ENCODE measurements at places on chromosomes 12 and 14.

DNA sequence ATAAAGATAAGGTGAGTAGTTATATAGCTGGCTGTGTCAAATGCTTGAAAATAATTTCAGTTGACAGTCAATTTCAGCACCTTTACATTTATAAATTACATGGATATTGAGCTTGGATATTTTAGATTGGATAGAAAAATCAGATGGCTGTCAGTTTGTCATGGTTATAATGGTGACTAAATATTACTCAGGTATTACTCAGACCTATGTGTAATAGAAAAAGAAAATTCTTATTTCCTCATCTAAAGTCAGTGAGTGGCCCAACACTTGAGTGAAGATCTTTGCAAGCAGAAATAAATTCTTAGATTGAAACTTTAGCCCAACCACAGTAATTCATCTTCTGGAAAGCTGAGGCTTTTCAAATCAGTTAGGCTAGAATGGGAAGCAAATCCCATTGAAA, 354.4 kb downstream of the NAV3 start:
- DNase-seq: no peak

- no peak for DNase-seq
Measured at GRCh38 chr12:12534975-12535374, 27.7 kb downstream of the DUSP16 start.

- no peak for DNase-seq
Measured at GRCh38 chr12:23488130-23488529, 461.3 kb downstream of the SOX5 start.

- DNase-seq: no peak
Measured at GRCh38 chr12:70101064-70101463, 142.2 kb upstream of the CNOT2 start.

- DNase-seq: no peak
Measured at GRCh38 chr12:30126944-30127343, 343.2 kb upstream of the TMTC1 start.

GRCh38 chr12:57891542-57892228, 45.2 kb upstream of the CTDSP2 start:
- DNase-seq: no peak

DNA sequence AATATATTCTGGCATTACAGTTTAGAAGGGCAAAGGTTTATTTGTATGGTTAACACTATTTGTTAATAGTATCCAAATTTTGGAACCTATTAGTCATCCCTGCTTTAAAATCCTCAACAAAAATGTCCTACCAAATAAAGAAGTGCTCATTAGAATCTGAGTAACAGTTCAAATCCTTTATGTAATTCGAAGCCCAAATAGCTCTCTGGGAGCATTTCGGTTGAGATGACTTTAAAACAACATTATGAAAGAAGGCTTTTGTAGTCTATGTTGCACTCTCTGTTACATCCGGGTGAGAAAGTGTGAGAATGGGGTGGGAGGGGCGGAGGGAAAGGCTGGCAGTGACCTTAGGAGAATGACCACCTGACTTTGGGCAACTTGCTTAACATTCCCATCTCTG, 59.7 kb downstream of the SLC38A1 start:
- DNase-seq: no peak

GRCh38 chr12:85765453-85765869, 70.7 kb downstream of the RASSF9 start:
- DNase-seq: no peak

Data from stimulated activated CD4-positive, alpha-beta T cell treated with anti-CD3 and anti-CD28 coated beads, TNF-alpha, amount 100 ng/mL, for 48 hours (primary cell).